ENCODE measurements at places on chromosomes 7 and 10.

- DNase-seq, result no peak
These were observed 193.4 kb upstream of the MBL2 start for GRCh38 chr10:52965938-52966401.

- no peak for DNase-seq
These were observed 42.9 kb upstream of the TMEM168 start for GRCh38 chr7:112833082-112833481.

DNA sequence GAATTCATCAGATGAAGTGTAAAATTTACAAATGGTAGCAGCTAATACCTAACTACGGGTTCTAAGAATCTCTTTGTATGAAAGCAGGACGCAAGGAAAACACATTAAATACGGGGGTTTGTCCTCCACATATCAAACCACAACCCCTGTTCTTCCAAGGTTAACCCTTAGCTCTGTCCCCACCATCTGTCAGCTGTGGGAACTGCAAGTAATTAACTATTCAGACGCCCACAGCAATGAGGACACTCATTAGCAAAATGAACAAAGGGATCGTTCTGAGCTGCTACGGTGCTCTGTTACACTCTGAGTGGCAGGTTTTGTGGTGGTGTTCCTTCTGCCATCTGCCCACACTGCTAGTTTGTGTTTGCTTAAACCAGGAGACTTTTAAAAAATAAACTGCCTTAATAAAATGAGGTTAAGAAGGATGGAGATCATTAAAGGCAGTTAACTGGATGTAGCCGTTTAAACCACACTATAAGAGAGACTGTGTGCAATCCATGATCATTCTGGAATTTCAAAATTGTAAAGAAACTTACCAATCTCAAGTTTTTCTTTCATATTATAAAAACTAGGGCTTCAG is 51.4 kb downstream of the C10orf67 start:
- DNase-seq, result no peak

GRCh38 chr7:114930107-114930661 is 8.3 kb downstream of the MDFIC start:
- DNase-seq, result no peak

DNA sequence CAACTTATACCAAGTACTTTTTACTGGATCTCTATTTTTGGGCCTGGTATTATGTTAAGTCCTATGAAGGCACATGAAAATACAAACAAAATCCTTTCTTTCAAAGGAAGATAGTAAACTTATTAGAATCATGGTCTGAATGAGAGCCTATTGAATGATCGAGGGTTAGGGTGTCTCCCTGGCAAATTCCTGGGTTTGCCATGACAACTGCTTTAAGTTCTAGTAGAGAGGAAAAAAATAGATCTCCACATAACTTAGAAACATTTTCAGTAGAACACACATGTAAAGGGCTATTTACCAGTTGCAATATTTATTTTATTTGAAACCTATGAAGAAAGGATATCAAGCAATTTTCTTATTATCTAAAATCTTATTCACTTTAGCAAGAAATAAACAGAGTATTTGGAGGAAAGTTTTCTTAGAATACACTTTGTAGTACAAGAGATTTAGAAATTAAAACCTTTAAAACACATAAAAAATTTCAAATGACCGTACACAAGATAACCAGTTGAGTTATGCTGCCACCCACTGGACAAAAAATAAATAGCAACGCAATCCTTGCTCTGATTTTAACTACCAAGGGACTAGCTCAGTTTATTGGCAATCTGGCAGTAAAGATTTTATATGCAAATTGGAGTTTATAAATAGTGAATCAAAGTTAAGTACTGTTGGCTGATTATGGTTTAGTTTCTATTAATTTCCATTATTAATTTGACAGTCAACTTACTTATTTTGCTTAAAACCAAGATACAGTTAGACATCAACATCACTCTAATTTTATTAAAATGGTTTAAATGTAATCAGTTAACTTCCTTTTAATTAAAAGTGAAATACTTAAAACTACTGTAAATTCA is 33.9 kb downstream of the CACUL1 start:
- peak; percentile 33 for DNase-seq

GRCh38 chr10:124537891-124538290 is 76.3 kb downstream of the LHPP start:
- DNase-seq, result no peak

DNA sequence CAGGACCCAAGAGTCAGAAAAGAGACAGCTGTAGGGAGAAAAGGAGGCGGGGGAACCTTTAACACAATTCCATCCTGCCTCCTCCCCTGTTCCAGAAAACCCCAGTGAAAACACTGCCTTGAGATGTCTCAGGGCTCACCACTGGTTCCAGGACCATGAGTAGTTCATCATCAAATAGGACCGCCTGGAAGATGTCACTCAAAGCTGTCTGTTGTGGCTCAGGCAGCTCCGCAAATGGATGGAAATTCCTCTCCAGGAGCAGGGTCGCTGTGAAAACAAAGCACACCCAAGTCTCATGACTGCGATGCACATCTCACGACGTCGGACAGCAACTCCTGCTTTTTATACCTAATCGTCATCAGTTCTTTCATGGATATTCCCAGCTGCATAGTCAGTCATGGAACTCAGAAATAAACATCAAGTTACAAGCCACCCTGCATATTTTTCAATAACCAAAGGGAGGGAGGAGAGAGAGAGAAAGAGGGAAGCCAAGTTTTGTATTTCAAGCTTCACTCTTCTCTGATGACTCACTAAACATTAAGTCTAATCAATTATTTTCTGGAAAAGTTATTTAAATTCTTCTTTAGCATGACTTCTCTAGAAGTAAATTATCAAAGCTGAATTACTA is 49.2 kb downstream of the GSDME start:
- peak; percentile 54 for DNase-seq

DNA sequence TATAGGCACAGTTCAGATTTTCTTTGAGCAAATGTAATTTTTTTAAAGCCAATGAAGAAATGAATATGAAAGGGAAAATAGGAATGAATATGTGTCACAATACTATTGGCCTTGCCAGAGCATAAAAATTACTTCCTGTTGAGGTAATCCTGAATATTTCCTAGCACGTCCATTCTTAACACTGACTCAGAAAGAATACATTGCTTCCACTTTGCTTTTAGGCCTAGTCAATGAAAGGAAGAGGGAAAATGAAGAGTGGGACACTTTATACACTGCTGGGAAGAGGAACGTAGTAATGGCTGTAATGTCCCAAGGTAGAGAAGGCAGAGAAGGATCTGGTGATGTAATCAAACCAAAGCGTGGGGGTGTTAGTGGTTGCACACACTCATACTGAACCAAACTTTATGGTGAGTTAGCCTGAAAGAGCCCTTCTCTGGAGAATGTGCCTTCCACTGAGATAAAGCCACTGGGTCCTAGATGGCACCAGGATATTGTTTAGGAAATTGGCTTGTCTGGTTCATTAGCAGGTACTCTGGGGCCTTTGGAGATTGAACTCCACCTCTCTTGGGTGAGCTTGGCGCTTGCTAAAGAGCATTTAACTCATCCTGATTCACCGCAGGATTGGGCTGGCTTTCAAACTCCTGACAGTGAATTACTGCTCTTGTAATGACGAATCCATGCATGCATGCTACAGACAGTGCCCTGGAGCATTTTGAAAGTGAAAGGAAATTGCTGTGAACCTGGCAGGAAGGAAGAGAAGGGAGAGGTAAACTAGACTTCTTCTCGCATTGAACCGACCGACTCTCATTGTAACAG is 254.9 kb downstream of the KIAA1217 start:
- DNase-seq, result peak; percentile 88

DNA sequence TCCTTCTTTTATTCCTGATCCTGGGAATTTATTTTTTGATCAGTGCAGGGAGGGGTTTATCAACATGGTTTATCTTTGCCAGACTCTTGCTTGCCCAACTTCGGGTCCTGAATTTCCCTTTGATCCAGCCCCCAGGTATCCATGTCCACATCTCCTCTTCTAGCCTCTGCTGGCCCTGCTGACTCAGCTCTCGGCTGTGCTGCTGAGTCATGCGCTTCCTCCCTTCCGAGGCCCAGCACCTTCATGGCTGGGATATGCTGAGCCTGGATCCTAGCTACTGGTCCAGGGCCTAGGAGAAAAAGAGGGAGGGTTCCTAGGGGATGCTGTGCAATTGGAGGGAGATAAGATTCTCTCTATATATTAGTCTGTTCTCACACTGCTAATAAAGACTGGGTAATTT is 380.7 kb upstream of the SHH start:
- no peak for DNase-seq

- DNase-seq, result peak; percentile 70
These were observed 26.9 kb upstream of the BPGM start for GRCh38 chr7:134619627-134620331.

DNA sequence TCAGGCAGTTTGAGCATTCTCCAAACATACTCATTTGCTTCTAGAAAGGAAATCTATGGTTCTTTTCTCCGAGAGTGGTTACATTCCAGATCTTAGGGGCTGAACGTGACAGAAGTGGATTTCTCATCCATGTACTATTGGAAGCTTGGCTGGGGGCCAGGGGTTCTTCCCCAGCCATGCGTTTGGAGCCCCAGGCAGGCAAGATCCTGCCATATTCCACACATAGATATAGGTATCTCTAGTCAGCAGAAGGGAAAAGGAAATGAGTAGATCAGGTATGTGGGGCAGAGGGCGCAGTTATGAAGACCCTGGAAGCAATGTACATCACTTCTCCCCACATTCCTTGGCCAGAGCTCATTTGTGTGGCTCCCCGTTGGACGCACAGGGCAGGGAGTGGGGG is 299.8 kb downstream of the CCDC3 start:
- DNase-seq, result no peak

DNA sequence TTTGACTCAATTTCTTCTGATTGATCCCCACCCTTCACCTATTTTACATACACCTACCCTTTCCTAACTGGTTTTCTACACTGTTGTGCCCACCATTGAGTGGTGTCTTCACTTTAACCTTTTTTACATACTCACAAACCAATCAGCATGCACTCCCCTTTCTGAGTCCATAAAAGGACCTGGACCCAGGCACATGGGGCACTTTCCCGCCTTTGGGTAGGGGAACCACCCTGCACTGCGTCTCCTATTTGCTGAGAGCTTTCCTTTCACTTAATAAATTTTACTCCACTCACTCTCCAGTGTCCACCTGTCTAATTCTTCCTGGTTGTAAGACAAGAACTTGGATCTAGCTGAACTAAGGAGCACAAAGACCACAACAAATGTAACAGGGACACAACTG is 33.8 kb downstream of the ANKMY2 start:
- DNase-seq, result no peak

DNA sequence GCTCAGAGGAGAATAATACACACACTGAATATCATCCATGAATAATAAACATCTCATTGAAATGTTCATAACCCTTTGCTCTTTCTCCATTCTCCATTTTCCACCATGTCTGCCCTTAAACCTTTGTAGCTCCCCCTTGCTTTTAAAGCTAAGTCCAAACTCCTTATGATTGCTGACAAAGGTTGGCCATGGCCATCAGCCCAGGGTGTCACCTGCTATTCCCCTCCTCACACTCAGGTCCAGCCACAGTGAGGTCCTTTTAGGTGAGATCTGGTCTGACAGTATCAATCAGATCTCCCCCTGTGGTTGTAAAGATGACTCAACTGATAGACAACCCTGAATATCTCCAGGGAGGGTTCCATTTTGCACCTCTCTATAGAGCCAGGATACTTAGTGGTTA is 181.5 kb upstream of the PDE1C start:
- no peak for DNase-seq

DNA sequence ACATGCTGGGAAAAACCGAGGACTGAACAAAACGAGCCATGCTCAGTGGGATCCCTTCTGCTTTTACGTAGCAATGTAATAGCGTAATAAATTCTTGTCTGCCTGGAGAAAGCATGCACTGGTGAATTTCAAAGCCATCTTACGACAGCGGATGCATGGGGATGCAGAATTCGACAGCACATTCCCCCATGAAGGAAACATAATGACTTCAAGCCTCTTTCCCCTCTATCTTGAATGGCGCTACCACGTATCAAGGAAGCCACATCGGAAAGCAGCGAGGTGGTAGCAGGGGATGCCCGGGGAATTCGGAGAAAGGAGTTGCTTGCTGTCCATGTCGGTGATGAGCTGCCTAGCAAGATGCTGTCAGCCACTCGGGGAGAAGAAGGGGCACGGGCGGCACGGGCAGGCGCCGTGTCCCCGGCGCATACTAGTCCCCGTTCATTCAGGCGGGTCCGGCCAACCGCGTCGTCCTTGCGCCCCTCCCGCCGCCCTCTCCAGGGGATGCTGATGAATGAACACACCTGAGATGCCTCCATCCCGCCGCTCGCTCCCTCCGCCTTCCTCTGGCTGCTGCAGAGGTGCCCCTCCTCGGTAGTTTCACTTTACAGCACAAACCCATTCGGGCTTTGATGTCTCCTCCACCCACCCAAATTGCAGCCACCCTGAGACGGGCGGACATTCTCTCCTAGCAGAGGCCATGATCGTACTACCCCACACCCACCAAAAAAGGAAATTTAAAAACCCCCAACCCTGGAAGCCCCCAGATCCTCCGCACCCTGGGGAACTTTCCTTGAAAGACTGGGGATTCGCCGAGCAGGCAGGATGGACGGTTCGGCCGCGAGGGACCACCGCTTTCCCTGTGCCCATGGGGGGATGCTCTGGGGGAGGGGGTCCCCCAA is 644 bp downstream of the SORBS1 start:
- no peak for DNase-seq

DNA sequence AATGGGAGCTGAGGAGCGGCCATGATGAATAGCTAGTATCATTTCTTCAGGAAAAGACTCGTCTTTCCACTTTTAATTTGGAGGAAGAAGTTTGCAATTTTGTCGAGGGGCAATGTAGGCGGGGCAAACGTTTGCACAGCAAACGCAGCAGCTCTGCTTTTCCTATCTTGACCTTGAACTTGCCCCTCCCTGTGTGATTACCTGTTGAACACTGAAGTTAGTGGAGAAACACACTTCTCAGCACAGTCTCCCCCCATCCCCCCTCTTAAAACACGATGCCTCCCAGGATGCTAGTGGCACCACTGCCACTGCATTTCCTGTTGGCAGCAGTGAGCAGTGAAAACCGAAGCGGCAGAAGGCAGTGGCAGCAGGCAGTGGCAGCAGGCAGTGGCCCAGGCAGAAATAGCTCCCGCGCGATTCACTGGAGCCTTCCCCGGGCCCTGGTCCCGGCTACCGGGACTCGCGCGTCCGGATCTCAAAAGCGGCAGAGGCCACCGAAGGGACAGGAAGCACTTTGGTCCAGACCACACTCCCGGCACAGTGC is at the start of gene EPDR1:
Gene EPDR1 (plus strand): TSS at position 336 of the 544 bp plus-strand sequence. CDS start 300 bp downstream, outside the sequence.
- DNase-seq, result no peak

DNA sequence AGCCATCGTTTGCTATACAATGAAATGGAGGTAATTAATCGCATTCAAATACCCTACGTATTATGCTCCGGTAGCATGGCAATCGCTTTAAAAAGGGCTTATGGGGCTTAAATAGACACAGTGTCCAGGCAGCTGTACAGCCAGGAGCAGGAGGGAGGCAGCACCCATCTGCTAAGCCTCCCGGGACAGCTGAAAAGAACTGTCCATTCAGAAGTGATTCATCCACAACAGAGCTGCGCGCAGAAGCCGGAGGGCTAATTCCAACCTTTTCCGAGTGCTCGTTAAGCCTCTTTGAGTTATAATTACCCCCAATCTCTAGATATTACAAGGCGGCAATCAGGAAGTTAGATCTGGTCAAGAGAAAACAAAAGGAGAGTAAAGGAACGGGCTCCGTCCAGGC is 58.3 kb downstream of the DPYSL4 start:
- DNase-seq, result no peak
